ENCODE measurements at places on chromosomes 4 and X. TPM values are rescaled to one million over a fixed set of nuclear protein-coding genes. Genes with fewer than 3 reads are reported as not detected.

GRCh38 chrX:74160358-74160757, 143.6 kb upstream of the ZCCHC13 start:
- H3K36me3 ChIP-seq: no peaks in the 10 kb centered on the region
- no peak overlapping the region for H3K27ac ChIP-seq
- H3K4me3 ChIP-seq: no peak overlapping the region
- peaks cover 15% of the 10 kb centered on the region for H3K27me3 ChIP-seq

DNA sequence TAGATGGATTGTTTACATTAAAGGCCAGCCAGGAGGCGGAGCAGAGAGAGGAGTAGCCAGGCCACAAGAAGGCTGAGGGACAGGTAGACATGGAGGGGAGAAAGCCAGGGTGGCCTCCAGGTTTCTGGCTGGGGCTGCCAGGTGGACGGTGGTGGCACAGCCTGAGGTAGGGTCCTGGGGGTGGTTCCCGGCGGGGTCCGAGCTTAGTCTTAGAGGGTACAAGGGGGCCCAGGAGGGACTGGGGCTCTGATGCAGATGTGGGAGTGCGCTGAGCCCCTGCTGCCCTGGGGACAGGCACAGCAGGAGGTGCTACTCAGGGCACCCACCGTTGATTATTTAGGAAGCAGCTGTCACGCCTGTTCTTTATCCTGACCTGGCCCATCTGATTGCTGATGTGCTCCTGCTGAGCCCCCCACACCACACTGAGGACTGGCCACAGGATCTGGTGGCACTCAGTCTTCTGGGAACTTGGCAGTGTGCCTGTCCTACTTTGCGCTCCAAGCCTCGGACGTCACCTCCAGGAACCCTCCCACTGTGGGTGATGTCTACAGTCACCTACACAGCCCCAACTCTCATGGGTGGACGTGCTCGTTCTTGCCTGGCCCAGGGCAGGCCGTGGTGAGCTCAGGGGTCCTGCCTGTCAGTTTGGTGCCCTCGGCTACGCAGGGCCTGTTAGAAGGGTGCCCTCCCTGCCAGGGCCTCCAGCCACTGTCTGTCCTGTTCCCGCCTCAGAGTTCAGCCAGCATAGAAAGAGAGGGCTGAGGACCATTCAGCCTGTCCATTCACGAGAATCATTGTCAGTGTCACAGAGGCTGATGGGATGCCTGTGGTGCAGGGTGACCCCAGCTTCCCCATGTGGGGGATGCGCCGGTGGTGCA, 12.0 kb downstream of the WFS1 start:
- H3K27me3 ChIP-seq: no peaks in the 10 kb centered on the region
- no peak overlapping the region for H3K4me3 ChIP-seq

- no peak overlapping the region for H3K4me3 ChIP-seq
- H3K4me1 ChIP-seq: no peaks in the 10 kb centered on the region
- no peaks in the 10 kb centered on the region for H3K27me3 ChIP-seq
- no peak for DNase-seq
- H3K36me3 ChIP-seq: no peaks in the 10 kb centered on the region
These were observed 153.5 kb downstream of the STK32B start for GRCh38 chr4:5204781-5205180.

DNA sequence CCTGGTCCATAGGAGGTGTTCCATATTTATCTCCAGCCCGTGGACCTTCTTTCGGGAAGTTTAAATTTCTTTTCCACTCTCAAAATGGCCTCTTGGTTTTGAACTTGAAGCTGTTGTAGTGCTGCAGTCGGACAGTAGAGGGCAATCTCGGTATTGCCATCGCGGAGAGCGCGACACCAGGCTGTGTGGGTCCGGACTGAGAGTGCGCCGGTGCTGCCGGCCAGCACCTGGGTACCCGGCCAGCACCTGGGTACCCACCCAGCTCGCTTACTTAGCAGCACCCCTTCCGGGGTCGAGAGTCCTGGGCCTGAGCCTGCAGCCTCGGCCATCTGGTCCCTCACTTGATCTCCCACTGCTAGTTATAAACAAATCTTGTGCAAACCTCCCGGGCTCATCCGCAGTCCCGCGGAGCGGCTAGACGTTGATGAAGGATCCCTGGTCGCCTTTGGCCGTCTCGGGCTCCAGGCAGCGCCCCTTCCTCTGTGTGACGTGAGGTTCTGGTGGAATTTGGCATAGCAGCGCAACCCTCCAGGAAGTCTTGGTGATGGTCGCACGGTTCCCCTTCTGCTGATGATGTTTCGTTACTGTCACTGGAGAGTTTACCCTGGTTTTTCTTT, 18.0 kb downstream of the FAM9A start:
- H3K27me3 ChIP-seq: peaks cover 15% of the 10 kb centered on the region
- H3K4me1 ChIP-seq: no peaks in the 10 kb centered on the region
- no peak overlapping the region for H3K27ac ChIP-seq
- H3K4me3 ChIP-seq: no peak overlapping the region
- H3K36me3 ChIP-seq: no peaks in the 10 kb centered on the region

DNA sequence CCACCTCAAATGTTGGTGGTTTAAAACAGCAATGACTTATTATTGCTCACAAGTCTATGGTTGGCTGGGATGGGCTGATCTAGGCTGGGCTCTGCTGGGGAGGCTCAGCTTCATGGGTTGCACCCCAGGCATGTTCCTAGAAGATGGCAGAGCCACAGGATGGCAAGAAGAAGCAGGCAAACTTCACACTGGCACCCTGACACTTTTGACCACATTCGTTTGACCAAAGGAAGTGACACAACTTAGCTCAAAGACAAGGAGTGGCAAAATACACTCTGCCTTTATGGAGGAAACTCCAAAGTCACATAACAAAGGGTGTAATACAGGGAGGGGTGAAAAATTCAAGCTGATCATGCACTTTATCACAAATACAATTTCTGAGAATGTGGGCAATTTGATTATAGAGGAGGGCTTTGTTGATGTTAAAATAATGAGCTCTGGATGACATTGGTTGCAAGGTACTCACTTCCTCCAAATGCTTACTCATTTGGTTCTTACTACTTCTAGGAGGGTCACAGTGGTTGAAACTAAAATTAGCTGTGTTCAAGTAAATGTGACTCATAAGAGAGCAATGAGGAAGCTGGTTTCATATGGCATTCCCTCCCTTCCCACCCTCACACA, 249.2 kb upstream of the RPS6KA3 start:
- no peaks in the 10 kb centered on the region for H3K36me3 ChIP-seq
- DNase-seq: no peak
- peaks cover 45% of the 10 kb centered on the region for H3K27me3 ChIP-seq
- H3K27ac ChIP-seq: peak overlapping the region; percentile 12
- H3K4me1 ChIP-seq: no peaks in the 10 kb centered on the region

- peaks cover 24% of the 10 kb centered on the region for H3K27me3 ChIP-seq
- no peak overlapping the region for H3K4me3 ChIP-seq
- DNase-seq: no peak
- H3K4me1 ChIP-seq: no peaks in the 10 kb centered on the region
- H3K27ac ChIP-seq: no peak overlapping the region
- H3K36me3 ChIP-seq: no peaks in the 10 kb centered on the region
These were observed 10.6 kb upstream of the XKRX start for GRCh38 chrX:100939333-100939732.

DNA sequence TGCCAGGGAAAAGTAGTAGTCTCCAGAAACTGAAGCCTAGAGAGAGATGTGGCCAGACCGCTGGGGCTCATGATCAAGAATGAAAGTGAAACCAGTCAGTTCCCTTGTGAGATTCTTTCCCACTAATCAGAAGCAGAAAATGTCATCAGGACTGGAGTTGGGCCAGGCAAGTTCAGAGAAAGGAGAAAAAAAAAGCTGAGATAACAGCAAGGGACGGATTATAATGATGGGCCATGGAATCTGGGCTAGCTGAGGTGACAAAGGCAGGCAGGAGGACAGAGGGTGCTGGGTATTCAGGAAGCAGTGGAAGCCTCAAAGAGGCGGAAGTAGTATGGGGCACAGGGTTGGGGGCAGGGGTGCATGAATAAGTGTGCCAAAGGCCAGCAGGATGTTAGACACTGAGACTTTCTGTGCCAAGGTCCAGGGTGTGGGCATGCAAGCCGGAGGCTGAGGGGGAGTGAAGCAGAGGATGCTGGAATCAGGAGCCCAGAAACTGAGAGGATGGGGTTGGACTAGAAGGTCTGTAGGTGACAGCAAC, 2.5 kb downstream of the CXorf38 start:
- H3K27ac ChIP-seq: peak overlapping the region; percentile 53
- peak overlapping the region; percentile 53 for H3K4me3 ChIP-seq
- peak; percentile 26 for DNase-seq
- H3K27me3 ChIP-seq: peaks cover 21% of the 10 kb centered on the region
- H3K4me1 ChIP-seq: peaks cover 4% of the 10 kb centered on the region

FAM184B gene
- total RNA-seq: not detected

NCAPG gene
- 0.33 TPM for total RNA-seq

PDGFRA gene
- total RNA-seq: 125 TPM

DOK7 gene
- total RNA-seq: 3.5 TPM
